ENCODE measurements at places on chromosomes 6 and 20. TPM values are rescaled to one million over a fixed set of nuclear protein-coding genes. Genes with fewer than 3 reads are reported as not detected.

The SLCO4A1 gene
- 18.2 TPM for polyA plus RNA-seq

The PAX1 gene
- not detected for polyA plus RNA-seq

DNA sequence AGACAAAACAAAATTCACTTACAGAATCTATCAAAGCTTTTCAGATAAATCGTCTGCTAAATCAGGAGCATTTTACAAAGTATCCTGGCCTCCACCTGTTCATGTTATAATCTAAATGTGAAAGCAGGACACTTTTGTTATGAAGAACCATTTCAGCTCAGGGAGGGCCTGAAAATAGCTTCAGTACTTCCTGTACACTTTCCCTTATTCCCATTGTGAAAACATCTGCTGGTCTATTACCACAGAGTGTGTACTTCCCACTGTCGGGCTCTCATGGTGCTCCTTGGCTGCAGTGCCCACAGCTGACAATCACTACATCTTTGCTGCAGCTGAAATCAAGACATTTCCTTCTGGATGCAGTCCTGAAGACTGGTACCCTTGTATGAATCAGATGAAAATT, 128.1 kb downstream of the OPRM1 start:
- no peak for DNase-seq

GRCh38 chr20:40778894-40779496, 90.0 kb upstream of the MAFB start:
- DNase-seq = no peak

The PLN gene
- polyA plus RNA-seq = 27.6 TPM

The HSPA12B gene
- polyA plus RNA-seq = 2.7 TPM
